Left forelimb (tissue), 1 donor: ENCODE measurements at places on chromosomes 5 and 9.

GRCh38 chr9:6575324-6576034 is 70.0 kb downstream of the GLDC start:
- DNase-seq, result no peak

DNA sequence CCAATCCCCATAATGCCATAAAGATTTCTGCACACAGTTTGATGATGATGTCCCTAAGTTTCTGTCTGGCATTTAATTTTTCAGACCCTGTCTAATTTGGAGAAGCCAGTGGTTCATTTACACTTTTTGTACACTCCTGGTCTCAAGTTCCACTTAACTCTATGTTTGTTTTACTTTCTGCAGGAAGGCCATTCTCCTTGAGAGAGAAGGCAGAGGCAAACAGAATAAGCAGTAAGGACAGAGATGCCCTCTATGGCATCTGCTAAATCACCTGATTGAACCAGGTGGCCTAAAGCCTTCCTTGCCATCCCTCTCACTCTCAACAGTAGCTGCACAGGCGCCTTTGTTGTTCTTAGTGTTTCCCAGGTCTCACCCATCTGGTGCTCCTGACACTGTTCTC is 86.1 kb upstream of the LRRTM2 start:
- no peak for DNase-seq

DNA sequence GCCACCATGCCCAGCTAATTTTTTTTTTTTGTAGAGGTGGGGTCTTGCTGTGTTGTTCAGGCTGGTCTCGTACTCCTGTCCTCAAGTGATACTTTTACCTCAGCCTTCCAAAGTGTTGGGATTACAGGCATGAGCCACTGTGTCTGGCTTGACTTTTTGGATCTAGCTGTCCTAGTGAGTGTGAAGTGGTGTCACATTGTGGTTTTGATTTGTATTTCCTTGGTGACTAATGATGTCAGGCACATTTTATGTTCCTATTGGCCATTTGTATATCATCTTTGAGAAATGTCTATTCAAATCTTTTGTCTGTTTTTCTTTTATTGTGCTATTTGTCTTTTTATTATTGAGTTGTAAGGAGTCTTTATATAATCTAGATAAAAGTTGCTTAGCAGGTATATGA is 53.5 kb upstream of the MCCC2 start:
- DNase-seq, result no peak

DNA sequence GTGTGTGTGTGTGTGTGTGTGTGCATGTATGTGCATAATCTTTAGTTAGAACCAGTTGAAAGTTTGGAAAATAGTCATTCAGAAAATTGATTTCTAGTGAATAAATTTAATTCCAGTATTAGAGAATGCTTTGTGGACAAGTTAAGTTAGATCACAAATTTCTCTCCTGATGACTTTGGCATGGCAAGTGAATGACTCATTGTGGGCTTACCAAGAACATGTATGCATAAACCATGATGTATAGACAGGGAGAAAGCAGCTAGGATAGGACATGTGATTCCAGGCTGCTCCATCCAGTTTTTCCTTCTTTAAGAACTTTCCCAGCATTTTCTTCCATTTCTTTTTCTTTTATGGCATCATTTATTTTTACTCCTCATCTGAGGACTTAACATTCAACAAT is 85.7 kb upstream of the SGCD start:
- DNase-seq, result no peak

- DNase-seq, result no peak
Measured at GRCh38 chr5:11898-12297, 80.1 kb upstream of the PLEKHG4B start.
